CMK (cell line): ENCODE measurements at places on chromosomes 6 and 20.

DNA sequence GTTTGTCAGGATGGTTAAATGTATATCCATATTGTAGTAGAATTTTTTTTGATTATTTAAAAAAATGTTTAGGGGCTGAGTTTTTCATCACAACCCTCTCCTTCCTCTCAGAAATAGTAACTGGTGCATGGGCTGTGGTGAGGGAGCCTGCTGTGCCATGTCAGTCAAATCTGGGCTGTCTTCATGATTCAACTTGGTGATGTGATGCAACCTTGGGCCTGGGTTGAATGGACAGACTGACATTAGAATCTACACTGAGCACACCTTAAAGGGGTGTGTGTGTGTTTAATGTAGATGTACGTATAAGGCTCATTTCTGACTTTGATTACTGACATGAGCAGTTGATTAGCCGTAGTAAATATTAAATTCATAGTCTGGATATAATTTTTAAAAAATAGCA, 3.7 kb downstream of the TJAP1 start:
- DNase-seq, result no peak

DNA sequence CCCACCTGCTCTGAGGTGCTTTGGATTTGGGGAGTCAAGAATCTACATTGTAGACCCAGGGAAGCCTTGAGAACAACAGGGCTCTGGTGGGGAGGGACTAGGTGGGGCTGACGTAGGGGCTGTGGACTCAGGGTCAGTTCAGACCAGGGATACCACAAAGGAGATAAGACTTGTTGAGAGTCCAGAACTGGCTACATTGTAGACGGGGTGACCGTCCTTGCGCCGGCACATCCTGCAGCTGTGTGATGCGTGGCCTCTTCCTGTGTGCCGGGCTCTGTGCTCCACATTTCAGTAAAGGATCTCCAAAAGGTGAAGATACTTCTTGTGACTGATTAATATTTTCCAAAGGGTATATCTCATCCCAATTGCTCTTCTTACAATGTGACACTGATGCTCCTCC, 9.8 kb upstream of the TLDC2 start:
- DNase-seq, result no peak

- no peak for DNase-seq
These were observed 161.2 kb downstream of the EYA2 start for GRCh38 chr20:47055699-47056369.

GRCh38 chr20:47196091-47197081, 160.1 kb downstream of the ZMYND8 start:
- peak; percentile 32 for DNase-seq

DNA sequence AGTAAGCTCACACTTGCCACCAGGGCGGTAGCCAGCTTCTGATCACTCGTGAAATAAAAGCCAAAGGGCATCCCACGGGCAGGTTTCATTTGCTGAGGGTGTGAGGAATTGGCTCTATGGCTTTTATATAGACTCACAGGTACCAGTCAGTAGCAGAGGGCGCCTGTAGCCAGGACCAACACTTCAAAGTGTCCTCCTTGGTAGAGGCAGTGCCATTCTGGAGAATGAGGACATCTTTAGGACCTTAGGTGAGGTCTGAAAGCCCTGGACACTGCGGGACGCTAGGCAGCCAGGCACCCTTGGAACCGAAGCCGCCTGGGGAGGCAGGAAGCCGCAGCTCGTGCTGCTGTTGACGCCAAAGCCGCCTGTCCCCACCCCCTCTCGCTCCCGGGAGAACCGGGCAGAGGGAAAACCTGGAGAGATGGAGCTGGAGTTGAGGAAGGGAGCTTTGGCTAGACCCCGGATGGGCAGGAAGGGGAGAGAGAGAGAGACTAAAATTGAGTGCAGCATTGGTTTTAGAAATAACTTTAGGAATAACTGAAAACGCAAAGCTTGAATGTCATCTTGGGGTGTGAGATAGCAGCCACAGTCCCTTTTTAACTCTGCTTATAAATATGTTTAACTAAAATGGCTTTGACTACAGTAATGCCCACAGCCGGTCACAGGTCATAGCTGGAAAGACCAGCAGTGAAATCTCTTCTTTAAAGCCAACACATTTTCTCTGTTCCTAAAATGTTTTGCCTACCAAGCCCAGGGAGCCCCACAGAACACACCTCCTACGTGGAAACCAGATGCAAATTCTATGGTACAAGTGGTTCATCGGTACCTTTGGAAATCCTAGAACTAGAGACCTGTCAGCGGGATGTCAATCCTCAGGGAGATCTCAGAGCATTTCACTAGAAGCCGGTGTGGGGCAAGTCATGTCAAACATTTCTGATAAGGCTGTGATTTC, 128.5 kb upstream of the CDYL start:
- peak; percentile 61 for DNase-seq

GRCh38 chr6:89500611-89501010, 67.7 kb downstream of the ANKRD6 start:
- DNase-seq, result no peak
